ENCODE measurements at places on chromosomes 4 and X.

DNA sequence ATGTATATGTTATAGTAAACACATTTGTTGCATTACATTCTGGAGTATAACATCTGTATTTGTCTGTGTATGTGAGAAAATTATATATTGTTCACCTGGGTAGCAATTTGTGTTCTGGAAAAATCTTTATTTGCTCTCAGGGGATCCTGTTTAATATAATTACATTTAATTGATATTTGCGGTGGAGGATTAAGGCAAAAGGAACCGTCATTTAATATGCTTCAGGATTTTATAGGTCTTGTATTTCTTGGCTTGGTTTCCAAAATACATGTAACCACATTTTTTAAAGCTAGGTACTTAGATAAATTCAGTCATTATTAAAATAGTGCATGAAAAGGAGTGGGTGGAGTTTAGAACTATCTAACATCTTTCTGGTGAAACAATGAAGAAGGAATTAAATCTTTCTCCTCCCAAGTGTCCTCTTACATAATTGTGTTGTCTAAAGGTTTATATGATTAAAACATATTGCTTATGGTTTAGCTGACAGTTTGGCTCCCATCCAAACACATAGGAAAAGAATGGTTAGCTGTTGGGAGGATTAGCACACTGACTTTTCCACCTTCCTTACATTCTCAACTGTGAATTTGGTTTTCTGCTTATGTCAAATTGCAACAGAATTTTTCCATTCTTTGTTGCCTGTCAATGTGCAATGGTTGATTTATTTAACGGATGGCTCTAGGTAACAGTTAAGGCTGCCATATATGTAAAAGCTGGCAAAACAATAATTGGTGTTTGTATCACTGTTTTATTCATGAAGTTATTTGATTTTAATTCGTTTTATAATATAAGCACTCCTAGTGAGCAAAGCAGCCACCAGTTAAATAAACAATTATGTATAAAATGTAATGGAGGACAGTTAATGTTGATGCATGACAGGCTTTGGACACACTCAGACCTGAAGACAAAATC lies 250.8 kb upstream of the SFRP2 start:
- no peak for DNase-seq

GRCh38 chr4:70704215-70704930 lies 16.0 kb downstream of the UTP3 start:
- DNase-seq = peak; percentile 83

DNA sequence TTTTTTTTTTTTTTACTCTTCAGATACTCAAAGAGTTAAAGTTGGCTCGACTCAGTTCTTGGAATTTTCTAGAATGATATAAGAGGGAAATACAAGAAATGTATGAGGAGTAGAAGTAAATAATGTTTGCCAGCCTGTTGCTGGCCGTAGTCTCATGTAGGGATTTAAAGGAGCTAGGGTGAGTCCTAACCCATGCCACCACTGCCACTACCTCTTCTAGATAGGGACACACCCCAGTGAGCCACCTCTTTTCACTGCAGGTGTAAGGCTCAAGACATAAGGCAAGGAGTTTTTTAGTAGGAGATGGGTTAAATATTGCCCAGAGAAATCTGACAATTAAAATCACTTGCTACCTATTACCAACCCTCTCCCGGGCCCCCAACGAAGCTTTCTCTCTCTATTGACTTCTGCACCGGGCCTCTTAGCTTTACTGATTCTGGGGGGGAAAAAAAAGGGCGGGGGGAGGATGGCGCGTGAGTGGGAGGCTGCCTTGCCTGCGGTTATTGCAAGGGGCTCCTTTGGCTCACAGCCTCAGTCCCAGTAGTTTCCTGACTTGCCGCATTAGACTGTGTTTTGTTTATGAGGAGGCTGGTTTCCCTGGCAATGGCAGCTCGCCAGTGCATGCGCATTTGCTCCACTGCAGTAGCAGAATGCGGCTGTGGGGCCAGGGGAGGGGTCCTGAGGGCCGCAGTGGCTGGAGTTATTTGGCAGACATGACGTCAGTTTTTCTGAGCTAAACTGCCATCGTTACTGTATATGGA lies 3.0 kb downstream of the LINC00632 start:
- DNase-seq = peak; percentile 11

- DNase-seq = no peak
These were observed 58.0 kb upstream of the PPARGC1A start for GRCh38 chr4:23947826-23948225.

DNA sequence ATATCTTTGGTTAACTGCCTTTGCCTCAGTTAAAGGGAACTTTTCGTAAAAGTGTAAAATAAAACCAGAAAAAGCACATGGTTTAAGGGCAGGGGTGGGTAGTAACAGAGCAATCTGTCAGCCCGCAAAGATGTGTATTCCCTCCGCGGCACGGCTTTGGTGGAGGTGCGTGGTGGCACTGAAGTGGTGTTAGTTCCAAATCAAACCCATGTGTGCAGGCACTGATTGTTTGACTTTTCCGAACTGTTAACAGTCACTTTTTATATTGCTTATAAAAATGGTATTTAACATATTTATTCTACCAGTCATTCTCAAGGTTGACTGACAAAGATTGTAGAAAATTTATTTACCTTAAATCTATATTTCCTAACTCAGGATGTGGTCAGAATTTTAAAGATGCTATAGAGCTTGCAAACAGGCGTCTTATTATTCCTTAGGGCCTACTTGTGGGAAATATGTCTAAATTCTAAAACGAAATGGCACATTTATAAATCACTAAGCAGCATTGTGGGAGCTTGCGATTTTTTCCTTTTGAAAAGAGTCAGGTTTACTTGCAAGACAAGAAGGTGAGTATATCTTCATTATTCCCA lies 272.7 kb upstream of the PCDH18 start:
- no peak for DNase-seq

- DNase-seq = no peak
These were observed 583.7 kb downstream of the MID1IP1 start for GRCh38 chrX:39384996-39385395.

DNA sequence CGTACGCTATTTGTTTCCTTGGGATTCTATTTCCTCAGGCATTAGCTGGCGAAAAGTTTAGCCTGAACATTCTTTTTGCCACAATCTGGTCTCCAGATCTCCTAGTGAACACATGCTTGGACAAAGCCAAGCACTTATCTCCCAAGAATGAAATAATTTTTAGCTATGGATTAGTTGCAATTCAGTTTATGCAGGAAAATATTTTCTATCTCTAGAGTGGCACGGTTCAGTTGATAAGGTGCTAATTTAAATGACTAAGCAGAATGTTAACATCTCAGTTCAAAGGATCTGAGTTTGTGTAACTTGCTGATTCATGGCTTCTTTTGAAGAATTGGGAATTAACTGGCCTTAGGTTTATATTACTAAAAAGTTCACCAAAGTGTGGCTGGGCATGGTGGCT lies 58.1 kb upstream of the JADE1 start:
- DNase-seq = no peak

DNA sequence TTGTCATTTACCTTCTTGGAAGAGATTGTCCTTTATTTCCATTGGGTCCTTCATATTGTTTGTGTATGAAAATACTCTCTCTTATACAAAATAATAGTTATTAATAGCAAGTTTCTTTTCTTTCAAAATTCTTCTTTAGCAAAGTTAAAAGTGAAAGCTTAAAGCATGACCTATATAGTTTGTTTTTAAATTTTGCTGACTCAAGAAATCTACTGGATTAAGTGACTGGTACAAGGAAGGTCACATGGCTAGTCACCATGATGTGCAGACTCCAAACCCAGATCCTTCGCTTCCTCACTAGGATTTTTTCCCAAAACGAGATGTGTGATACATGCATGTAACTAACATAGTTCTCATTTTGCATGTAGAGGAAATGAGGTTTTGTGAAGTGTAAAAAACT lies 322.7 kb downstream of the FRMPD4 start:
- DNase-seq = no peak

Data from GM06990 (cell line).